Kidney (tissue), 22 donors: ENCODE measurements at places on chromosomes 5 and 9. TPM values are rescaled to one million over a fixed set of nuclear protein-coding genes. Genes with fewer than 3 reads are reported as not detected.

The SPINK7 gene
- total RNA-seq: not detected

DNA sequence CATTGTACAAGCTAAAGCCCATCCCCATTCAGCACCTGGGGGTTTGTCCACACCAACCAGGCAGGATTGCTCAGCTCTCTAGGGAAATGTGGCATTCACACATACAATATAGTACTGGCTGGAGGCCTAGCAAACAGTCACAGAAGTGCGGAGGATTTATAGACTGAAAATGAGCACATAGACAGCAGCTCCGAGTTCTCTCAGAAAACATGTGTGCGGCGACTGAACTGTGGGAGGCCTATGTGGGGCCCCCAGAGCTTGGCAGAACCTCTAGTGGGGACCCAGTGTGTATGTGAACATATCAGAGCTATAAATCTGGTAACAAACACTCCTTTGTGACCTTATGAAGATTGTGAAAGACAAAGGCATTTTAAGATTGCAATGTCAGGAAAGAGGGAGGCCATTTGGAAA is 431.1 kb downstream of the DTWD2 start:
- H3K27ac ChIP-seq: no peak overlapping the region
- no peaks in the 10 kb centered on the region for H3K4me1 ChIP-seq
- no peaks in the 10 kb centered on the region for H3K27me3 ChIP-seq
- no peak overlapping the region for H3K4me3 ChIP-seq
- DNase-seq: peak; percentile 20

The ENTPD8 gene
- 5.2 TPM for total RNA-seq

DNA sequence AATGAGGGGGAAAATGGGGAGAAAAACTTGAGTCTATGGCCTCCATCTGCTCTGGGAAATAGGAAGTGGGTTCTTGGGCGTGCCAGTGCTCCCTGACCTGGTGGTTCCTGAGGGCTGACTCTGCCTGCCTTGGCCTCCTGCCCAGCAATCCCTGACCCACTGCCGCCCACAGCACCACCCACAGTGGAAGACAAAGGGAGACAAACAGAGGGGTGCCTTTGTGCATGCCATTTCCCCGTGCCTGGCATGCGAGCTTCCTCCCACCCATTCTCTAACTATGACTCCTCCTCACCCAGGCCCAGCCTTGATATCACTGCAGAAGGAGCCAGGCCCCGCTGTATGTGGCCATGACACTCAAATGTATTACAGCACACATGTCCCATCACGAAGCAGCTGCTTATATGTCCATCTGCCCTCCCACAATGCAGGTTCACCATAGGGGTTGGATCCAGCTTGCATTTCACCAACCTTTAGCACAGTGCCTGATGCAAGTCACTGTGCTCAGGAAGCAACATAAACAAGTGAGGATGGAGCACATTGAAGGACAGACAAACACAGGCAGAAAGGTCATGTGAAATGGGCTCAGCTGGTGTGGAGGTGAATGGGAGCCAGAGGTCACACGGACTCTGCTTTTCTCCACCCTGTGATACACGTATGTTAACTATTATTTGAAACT is 84.4 kb downstream of the ADRB2 start:
- peaks cover 3% of the 10 kb centered on the region for H3K4me1 ChIP-seq
- no peaks in the 10 kb centered on the region for H3K36me3 ChIP-seq
- DNase-seq: peak; percentile 69

- H3K27me3 ChIP-seq: no peaks in the 10 kb centered on the region
- no peak for DNase-seq
- H3K36me3 ChIP-seq: no peaks in the 10 kb centered on the region
- no peaks in the 10 kb centered on the region for H3K4me1 ChIP-seq
- H3K4me3 ChIP-seq: no peak overlapping the region
- H3K27ac ChIP-seq: no peak overlapping the region
Measured at GRCh38 chr5:145938776-145939539, 2.6 kb downstream of the SH3RF2 start.

The FOXD4L5 gene
- total RNA-seq: 0.09 TPM

DNA sequence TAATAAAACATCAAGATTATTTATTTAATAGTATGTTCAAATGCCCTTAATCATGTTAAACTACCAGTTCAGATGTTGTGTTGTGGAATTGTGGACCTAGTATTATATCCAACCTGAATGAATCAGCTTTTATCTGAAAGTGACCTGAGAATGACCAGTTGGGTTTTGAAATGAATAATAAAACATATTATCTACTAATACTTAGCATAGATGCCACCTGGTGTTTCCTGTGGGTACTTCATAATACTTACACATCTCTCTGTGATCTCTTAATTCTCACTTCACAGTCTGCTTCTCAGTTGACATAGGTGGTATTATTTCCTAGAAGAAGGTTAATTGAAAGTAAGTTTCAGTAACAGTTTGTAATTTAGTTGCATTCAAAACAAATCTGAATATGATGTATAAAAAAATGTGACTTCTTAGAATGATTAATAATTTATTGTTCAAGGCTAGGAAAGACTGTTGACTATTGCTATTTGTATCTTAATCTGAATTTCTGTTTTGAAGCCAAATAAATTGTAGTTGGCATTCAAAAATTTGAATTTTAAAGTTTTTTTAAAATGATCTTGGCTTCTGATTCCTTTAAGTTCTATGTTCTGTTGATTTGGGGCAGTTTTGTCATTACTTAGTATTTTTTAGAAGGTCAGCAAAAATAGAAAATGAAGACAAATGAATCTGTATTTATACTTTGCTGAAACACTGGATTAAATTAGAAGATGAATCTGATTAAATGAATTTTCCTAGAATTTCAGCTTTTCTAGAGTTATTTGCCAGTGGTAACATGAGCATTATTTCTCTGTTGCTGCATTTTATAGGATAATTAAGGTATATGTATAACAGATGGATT is 48.2 kb downstream of the KIF2A start:
- H3K4me1 ChIP-seq: no peaks in the 10 kb centered on the region
- DNase-seq: peak; percentile 59
- peaks cover 2% of the 10 kb centered on the region for H3K36me3 ChIP-seq

DNA sequence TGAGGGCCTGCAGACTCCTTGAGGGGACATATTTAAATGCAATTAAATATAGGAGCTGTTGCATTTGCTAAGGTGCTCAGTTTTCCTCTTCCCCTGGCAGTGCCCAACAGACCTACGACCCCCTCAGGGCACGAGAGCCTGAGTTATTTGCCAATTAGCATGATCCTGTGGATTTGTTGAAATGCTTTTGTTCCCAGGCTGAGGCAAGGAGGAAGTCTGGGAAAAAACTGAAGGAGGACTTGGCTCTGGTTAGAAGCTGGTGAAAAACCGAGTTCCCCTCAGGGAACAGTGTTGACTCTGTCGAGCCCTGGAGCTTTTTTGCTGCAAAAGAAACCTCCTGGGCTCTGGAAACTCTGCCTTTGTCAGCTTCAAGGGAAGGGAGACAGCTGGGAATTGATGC is 103.6 kb upstream of the SHB start:
- no peaks in the 10 kb centered on the region for H3K4me1 ChIP-seq
- H3K36me3 ChIP-seq: no peaks in the 10 kb centered on the region
- no peak for DNase-seq
- H3K27ac ChIP-seq: no peak overlapping the region
- H3K4me3 ChIP-seq: no peak overlapping the region

The SELENOP gene
- 305 TPM for total RNA-seq

- H3K27me3 ChIP-seq: no peaks in the 10 kb centered on the region
- no peaks in the 10 kb centered on the region for H3K4me1 ChIP-seq
- no peak overlapping the region for H3K27ac ChIP-seq
- no peak overlapping the region for H3K4me3 ChIP-seq
Measured at GRCh38 chr9:72538921-72539702, 17.7 kb downstream of the TMC1 start.

The TAF1L gene
- total RNA-seq: not detected

The ATP10B gene
- total RNA-seq: 1.4 TPM

- no peaks in the 10 kb centered on the region for H3K36me3 ChIP-seq
- no peak for DNase-seq
- no peak overlapping the region for H3K4me3 ChIP-seq
Measured at GRCh38 chr5:123474228-123474627, 37.7 kb upstream of the CSNK1G3 start.

The NMUR2 gene
- not detected for total RNA-seq

The WHRN gene
- total RNA-seq: 14.8 TPM

DNA sequence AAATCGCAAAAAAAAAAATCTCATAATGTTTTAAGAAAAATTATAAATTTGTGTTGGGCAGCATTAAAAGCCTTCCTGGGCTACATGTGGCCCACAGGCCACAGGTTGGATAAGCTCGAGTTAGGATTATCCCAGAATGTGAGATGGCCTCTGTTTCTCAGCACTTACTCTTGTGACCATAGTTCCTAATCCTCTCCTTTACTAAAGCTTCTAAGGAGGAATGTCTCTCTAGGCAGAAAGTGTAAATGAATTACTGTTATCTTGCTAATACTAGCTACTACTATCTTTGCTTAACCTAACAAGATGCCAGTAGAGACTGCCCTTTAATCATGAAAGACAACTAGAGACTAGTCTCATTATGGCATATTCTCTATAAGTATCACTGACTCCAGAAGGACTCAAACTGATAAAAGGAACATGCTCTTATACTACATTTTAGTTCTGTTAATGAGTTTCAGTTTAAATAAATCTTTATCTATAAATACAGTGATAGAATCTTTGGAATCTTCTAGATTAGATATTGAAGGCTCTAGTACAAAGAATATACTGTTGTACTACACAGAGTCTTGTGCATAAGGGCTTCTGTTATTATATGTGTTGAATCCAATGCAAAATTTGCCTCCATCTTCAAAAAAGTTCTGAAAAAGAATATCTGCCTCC is 13.8 kb downstream of the INVS start:
- H3K27me3 ChIP-seq: no peaks in the 10 kb centered on the region
- H3K4me3 ChIP-seq: no peak overlapping the region
- no peak overlapping the region for H3K27ac ChIP-seq
- H3K36me3 ChIP-seq: peaks cover 3% of the 10 kb centered on the region

- no peaks in the 10 kb centered on the region for H3K27me3 ChIP-seq
- no peak overlapping the region for H3K4me3 ChIP-seq
- no peak overlapping the region for H3K27ac ChIP-seq
- H3K4me1 ChIP-seq: no peaks in the 10 kb centered on the region
Measured at GRCh38 chr5:109650493-109650892, 39.2 kb upstream of the MAN2A1 start.

The RASEF gene
- total RNA-seq: 11.9 TPM

- no peaks in the 10 kb centered on the region for H3K4me1 ChIP-seq
- no peaks in the 10 kb centered on the region for H3K27me3 ChIP-seq
- H3K27ac ChIP-seq: no peak overlapping the region
- no peak for DNase-seq
- H3K36me3 ChIP-seq: no peaks in the 10 kb centered on the region
Measured at GRCh38 chr9:114469091-114469853, 36.0 kb downstream of the WHRN start.

The ZCCHC10 gene
- total RNA-seq: 19.9 TPM
